ENCODE measurements at places on chromosomes 3 and 15.

GRCh38 chr3:30524357-30525040 lies 81.9 kb upstream of the TGFBR2 start:
- DNase-seq, result no peak

- DNase-seq, result no peak
Observed at GRCh38 chr3:36908647-36909180, 36.1 kb downstream of the TRANK1 start.

- no peak for DNase-seq
Observed at GRCh38 chr15:47332481-47332880, 384.8 kb upstream of the SEMA6D start.

- no peak for DNase-seq
Observed at GRCh38 chr3:121737644-121738043, 11.9 kb downstream of the GOLGB1 start.

- DNase-seq, result no peak
Observed at GRCh38 chr3:157369727-157370421, 66.8 kb upstream of the PTX3 start.

DNA sequence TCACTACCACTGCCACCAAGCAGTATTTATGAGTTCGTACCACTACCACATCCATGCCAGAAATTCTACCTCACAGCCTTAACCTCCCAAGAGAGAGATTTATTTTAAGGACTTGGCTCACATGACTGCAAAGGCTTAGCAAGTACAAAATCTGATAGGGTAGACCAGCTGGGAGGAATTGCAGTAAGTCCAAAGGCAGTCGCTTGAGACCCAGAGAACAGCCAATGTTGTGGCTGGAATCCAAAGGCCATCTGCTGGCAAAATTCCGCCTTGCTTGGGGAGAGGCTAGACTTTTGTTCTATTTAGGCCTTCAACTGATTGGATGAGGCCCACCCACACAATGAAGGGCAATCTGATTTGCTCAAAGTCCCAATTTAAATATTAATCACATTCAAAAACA lies 101.4 kb upstream of the STT3B start:
- no peak for DNase-seq

GRCh38 chr15:92044203-92044909 lies 190.8 kb downstream of the SLCO3A1 start:
- no peak for DNase-seq

DNA sequence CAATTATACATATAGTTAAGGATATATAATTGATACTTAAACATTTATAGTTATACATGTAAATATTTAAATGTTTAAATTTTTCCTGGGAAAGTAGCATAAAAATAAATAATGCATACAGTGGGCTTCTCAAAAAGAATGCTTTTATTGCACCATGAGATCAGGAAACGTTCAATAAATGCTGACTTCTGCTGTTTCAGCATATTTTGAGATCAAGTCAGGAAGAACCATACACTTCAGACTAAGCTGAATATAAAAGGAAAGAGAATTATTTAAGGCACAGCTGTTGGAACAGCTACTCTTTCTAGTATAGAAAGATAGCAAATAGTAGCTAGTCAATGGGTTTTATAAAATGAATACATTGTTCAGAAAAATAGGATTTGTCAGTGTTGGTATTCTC lies 1462.3 kb upstream of the CADM2 start:
- DNase-seq, result no peak

DNA sequence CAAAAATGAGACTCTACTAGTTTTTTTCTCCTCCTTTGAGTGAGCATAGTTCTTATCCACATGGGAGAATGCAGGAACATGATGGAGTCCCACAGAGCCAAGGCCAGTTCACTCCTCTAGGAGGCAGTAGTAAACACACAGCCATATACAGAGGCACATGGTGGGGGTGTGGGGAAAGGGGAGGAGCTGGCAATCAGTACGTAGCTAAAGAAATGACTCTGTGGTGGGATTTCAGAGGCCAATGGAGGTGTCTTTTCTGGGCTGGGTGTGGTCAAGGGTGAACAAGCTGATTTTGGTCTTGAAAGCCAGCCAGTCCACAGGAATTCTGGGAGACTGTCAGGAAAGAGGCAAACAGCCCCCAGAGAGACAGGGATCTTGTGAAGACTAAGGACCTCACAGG lies 6.6 kb upstream of the RAB11A start:
- DNase-seq, result no peak

GRCh38 chr3:105529456-105529855 lies 162.7 kb downstream of the ALCAM start:
- no peak for DNase-seq

DNA sequence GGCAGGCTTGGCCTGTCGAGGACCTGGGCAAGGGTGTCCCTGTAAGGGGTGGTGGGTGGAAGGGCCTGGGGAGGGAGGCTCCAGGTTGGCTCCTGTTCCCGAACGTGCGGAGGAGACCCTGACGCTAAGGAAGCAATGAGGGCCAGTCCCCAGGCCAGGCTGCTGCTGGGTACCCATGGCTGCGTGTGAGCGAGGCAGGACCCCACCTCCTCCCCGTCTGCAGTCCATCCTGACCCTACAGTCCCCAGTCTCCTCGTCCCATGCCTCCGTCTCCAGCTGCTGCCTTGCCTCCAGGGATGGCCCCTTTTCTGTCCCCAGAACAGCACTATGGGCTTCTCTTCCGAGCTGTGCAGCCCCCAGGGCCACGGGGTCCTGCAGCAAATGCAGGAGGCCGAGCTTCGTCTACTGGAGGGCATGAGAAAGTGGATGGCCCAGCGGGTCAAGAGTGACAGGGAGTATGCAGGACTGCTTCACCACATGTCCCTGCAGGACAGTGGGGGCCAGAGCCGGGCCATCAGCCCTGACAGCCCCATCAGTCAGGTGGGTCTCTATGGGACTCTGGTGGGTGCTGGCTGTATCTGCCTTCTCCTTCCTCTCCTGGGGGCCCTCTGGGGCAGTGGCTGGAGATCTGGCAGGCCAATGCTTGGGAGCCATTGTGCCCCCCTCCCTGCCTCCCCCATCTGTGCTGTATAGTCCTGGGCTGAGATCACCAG lies 571 bp downstream of the FES start:
- DNase-seq, result no peak

DNA sequence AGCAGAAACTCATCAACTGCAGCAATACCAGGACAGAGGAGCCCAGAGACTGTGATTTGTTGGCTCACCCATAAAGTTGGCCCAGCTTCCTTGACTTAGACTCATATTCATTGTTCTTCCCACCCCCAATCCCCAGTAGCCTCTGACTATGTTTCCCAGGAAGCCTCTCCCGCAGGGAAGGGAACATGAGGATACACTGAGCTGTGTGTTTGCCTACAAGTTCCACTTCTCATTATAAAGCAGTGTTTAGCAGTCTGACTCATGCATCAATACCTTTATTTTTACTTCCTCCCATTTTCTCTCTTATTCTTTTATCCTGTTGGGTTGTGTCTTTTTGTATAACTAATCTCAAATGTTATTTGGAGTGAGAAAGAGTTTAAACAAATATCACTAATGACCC lies 111.6 kb upstream of the PHLDB2 start:
- DNase-seq, result no peak

- DNase-seq, result no peak
Observed at GRCh38 chr3:112027826-112028225, 6.7 kb upstream of the TMPRSS7 start.

DNA sequence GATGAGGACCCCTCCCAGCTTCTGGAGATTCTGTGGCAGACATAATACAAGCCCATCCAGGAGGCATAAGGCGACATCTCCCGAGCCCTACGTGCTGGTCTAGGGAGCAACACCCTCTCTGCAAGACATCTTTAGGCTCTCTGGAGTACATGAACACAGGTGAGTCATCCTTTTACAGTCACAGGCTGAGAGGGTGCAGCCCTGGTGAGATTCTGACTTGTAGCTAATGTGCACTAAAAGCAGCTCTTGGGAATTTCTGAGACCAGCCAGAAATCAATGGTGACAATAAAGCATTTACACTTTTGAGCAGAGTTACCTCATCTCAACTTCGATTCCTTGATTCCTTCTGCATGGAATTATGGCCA lies 131.1 kb downstream of the XXYLT1 start:
- DNase-seq, result no peak

GRCh38 chr15:94230883-94231722 lies at the start of gene MCTP2:
MCTP2 (plus strand) TSS chr15:94231561; CDS start chr15:94298266, 66,705 bp downstream.
- DNase-seq, result peak; percentile 73

DNA sequence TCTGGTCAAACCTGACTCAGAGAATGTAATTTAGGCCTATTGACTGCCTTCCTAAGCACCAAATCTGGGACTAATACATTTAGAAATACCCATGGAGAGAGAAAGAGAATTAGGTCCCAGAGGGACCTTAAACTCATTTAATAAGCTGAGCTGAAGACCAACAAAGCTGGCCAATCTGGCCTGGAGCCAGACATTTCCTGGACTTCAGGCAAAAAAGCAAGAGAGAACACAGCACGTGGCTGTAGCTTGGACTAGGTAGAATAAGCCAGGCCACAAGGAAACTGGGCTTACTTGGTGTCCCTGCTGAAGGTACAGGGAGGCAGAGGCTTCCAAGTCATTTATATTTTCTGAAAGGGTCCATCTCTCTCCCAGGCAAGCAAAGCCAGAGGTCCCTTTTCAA lies 88.1 kb downstream of the RTP4 start:
- DNase-seq, result peak; percentile 75

DNA sequence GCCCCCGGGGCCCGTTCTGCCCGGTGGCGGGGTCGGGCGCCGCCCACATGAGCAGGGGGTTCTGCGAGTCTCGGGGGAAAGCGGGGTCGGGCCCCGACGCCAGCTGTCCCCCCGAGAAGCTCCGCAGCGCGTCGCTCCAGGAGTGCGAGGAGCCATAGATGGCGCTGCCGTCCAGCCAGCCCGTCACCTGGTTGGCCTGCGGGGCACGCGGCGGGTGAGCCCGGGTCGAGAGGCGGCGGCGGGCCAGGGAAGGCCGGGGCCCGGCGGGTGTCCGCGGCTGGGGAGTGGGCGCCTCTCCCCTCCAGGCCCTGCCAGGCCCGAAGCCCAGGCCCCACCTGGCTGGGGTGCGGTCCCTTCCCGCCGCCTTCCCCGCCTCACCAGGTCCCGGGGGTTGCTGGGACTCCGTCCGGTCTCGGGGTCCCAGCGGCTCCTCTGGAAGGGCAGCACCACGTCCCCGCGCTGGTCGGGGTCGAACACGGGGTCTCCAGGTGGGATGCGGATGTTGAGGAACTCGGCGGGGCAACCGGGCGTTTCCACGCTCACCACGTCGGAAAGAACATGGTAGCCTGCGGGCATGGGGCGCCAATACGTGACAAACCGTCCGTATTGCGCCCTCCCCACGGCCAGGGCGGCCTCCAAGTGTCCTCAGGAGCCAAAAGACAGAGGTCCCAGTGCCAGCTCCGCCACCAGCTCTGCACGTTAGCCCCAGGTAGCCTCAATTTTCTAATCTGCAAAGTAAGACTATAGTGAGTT lies 2.4 kb downstream of the DUOX2 start:
- no peak for DNase-seq

- peak; percentile 99 for DNase-seq
Observed at GRCh38 chr15:58770857-58771620, at the start of gene MINDY2. MINDY2 (plus strand) TSS chr15:58771302; CDS start chr15:58771396, 94 bp downstream.

- peak; percentile 65 for DNase-seq
Observed at GRCh38 chr15:44194323-44195150, 534 bp downstream of the FRMD5 start.

DNA sequence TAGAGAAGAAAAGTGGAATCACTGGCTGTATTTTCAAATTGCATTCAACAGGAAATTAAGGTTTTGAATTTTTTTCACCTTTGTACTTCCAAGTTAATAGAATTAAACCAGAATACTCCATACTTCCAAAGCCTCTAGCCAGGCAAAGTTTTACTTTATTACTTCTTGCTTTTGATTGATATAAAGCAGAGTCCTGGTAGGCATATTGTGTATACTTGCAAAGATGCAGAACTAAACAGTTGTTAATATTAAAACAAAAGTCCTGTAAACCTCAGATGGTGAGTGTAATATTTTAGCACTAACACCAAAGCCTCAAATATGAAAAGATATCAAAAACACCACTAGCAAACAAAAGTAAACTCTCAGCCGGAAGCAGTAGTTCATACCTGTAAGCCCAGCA lies 107.2 kb upstream of the C2CD4B start:
- no peak for DNase-seq

DNA sequence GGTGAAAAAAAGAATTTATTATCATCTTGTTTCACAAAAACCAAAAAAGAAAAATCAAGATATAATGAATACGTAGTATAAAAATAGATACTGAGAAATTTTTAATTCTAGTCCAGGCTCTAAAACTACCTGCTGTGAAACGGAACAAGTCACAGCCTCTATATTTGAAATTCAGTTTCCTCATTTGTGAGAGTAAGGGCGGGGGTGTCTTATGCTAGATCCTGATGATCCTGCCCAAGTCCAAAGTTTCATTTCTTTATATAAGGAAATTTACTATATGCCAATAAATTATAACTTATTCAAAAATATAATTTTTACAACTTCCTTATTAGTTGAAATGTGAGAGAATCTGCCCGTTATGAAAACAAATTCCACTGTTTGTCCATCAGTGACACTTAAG lies 385.7 kb downstream of the CGGBP1 start:
- no peak for DNase-seq

- no peak for DNase-seq
Observed at GRCh38 chr15:80183306-80183705, 30.5 kb downstream of the FAH start.

DNA sequence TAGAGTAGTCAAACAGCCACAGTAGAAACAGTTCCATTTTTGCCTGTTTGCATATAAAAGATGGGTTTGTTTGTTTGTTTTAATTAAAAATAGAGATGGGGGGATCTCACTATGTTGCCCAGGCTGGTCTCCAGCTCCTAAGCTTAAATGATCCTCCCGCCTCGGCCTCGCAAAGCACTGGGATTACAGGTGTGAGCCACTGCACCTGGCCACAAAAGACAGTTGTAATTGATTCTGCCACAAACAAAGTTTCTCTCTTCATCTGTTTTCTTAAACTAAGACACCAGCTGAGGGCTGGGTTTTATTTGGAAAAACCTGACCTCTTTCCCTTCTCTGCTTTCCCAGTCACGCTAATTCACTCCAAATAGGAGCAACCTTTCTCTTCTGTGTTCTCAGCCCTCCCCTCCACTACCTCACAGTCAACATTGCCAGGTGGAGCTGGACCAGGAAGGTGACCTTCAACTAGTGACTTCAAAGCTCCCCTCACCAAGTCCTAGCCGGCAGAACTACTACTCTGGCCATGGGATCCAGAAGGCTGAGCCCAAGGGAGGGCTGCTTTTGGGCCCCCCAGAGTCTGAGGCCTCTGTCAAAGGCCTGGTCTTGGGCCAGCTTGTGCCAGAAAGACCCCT lies 1.5 kb upstream of the IDH2 start:
- DNase-seq, result no peak

- DNase-seq, result no peak
Observed at GRCh38 chr15:69854521-69855181, 243.1 kb downstream of the TLE3 start.

- peak; percentile 66 for DNase-seq
Observed at GRCh38 chr3:38829404-38829803, 13.4 kb upstream of the SCN10A start.

GRCh38 chr3:48414376-48415250 lies 15.3 kb downstream of the PLXNB1 start:
- no peak for DNase-seq

Measured in tibial artery (tissue), 4 donors.